Foreskin melanocyte (primary cell): ENCODE measurements at places on chromosomes 3 and 15.

- DNase-seq, result no peak
Measured at GRCh38 chr3:23608650-23609049, 197.1 kb upstream of the UBE2E1 start.

DNA sequence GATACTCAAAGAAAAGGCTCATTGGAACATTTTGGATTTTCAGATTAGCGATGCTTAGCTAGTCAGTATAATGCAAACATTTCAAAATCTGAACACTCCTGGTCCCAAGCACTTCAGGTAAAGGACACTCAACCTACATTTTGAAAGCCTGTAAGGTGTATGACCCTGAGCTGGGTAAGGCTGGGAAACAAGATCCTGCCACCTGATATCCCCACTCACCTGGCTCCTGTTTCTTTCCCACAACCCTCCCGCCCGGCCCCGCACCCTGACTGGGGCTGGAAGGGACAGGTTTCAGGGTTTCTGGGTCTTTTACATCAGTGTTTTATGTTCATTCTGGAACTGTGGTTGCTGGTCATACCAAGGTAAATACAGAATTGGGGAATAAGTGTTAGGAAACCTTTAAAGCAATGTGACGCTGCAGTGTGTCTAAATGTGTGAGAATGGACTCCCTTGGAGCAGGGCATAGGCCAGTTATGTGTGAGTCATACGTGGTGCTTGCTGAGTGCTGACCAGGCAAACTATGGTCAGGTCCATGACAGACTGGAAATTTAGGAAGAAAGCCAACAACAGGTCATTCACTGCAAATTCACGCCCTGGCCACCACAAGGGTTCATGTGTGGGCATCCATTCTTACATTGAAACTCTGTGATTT is 22.9 kb downstream of the CTXND1 start:
- DNase-seq, result no peak

GRCh38 chr15:74062671-74063070 is 19.7 kb downstream of the GOLGA6A start:
- DNase-seq, result no peak

- DNase-seq, result no peak
Measured at GRCh38 chr15:96170979-96171739, 159.3 kb upstream of the NR2F2 start.

DNA sequence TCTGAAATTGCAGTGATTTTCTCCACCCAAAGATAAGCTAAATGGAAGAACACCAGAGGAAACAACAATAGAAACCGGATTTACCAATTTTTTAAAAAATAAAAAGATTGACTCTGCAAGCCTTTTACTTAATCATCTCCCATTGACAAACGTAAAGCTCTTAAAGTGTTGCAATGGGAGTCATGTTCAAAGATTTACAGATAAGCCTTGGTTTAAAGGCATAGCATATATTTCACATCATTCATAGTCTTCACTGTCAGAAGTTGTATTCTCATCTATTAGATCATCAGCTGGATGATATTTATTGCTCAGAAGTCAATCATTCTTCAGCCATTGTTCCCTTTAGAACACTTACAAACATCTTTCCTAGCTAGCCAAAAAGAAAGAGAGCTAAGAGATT is 397.6 kb downstream of the GBE1 start:
- DNase-seq, result no peak

- DNase-seq, result no peak
Measured at GRCh38 chr3:195568630-195569029, 15.1 kb downstream of the APOD start.

GRCh38 chr3:128468285-128468790 is 1.6 kb upstream of the DNAJB8 start:
- no peak for DNase-seq

DNA sequence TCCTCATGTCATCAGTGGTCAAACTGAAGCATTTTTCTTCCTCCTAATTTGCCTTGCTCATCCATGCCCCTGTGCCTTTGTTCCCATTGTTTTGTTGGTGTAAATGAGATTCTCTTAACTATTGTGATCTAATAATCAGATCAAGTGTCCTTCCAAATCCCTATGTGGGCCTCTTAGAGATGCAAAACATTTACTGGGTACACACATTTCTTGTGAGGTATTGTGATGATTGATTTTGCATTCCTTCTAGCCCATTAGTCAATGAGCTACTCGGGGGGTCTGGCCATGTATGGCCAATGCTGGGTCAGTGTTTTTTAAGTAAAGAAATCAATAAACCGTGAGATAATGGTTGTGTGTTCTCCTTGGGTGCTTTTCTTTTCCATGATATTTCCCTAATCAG is 580.4 kb downstream of the VGLL3 start:
- DNase-seq, result no peak

DNA sequence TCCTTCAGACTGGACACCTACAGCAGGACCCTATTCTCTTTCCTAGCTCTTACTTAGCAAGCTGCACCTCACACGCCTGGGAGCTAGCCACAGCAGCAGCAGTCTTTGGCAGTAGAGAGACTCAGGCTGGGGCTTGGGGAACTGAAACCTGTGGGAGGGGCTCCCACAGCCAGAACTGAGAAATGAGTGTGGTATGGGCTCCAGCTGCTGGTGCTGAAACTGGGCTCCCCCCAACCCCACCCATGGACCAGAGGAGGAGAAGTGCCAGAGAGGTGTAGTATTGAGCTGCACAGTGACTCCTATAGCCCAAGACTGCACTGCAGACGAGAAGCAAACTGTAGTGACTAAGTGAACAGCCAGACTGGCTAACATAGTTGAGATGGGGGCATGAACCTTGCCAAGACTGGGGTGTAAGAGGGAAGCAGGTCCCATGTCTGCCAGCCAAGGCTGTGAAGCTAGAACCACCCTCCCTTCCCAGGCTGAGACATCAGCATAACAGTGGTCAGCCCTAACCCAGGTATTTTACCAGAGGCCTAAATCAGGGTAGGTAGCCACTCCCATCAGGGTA is 62.5 kb downstream of the MYO5A start:
- no peak for DNase-seq

GRCh38 chr3:51501833-51502561 is 2.2 kb upstream of the DCAF1 start:
- peak; percentile 59 for DNase-seq

GRCh38 chr3:33061782-33062181 is 35.2 kb downstream of the GLB1 start:
- no peak for DNase-seq

- no peak for DNase-seq
Measured at GRCh38 chr3:66354001-66354400, 133.2 kb downstream of the SLC25A26 start.
